ENCODE measurements at places on chromosomes 11 and 22.

GRCh38 chr11:15910761-15911160, 445.6 kb downstream of the SOX6 start:
- DNase-seq: peak; percentile 73

DNA sequence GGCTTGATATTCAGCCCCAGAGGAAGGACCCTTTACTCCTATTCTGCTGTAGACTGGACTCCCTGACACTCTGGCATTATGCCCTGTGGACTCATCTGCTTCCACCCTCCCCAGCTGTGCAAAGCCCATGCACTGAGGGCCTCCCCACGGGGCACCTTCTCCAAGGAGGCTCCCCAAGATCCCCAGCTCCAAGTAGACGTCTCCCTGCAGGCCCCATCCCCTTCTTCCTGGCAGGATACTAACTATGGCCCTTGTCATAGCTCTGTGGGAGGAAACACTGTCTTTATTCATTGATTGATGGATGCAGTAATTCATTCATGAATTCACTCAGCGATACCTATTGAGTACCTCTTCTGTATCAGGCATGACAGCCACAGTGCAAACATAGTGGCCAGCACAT, 15.3 kb upstream of the APOL6 start:
- DNase-seq: peak; percentile 53

GRCh38 chr11:95595973-95596489, 193.6 kb downstream of the FAM76B start:
- no peak for DNase-seq

GRCh38 chr11:3983101-3983500, 111.5 kb upstream of the RRM1 start:
- DNase-seq: no peak

DNA sequence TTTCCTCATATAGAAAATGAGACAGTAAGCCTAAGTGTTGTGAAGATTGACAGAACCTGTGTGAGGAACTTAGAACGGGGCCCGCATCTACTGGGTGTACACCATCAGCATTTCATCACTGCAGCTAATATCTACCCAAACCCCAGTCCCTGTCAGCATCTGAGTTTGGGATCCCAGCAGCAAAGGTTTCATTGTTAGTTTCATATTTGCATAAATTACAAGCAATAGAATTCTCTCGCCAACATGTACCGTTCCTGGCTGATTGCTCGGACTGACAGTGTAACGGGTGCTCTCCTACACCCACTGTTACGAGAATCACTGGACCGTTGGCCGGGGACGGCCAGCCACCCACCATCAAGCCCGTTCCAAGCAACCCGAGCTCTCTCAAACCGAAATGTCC, 10.4 kb upstream of the TMPRSS6 start:
- no peak for DNase-seq

DNA sequence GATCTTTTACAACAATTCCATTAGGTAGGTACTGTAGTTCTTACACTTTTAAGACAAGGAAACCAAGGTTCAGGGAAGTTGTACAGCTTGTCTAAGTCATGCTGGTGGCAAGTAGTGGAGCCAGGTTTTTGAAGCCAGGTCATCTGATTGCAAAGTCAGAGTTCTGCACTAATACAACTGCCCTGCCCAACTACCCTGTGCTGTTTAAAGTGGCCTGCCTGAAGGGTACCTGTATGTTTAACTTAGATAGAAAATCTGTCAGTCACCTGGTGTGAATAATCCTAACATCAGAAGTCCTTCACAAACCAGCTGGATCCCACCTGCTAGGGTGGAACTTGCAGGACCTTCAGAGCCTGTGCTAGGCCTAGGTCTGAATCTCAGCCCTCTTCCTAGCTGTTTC, 44.2 kb downstream of the ARFGAP2 start:
- no peak for DNase-seq

GRCh38 chr11:126840201-126840886, 160.2 kb downstream of the KIRREL3 start:
- no peak for DNase-seq

DNA sequence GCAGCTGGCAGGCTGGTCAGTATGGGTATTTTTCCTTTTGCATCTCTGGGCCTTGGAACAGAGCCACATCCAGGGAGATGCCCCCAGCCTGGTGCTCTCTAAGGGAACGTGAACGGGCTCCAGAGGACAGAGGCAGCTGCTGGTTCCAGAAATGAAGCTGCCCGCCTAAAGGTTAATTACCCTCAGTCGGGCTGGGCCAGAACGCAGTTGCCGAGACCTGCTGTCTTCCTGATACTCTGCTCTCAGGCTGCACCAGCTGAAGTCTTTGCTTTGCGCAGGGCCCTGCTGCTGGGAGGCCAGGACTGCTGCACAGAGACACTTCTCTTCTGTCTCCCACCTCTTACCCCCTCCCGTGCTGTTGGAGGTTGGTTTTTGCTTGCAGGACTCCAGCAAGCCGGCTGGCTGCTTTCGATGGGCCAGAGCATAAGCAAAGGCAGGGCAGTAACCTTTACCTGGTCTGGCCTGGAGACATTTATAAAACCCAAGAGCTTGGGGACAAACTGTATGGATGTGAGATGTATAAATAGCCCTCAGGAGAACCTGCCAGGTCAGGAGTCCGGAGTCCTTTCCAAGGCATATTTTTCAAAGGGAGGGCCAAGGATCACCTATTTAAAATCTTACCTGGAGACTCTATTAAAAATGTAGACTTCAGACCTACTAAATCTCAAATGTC, 197.1 kb downstream of the GRIK4 start:
- DNase-seq: no peak

- no peak for DNase-seq
These were observed 49.9 kb downstream of the ST3GAL4 start for GRCh38 chr11:126405374-126405773.

GRCh38 chr11:92870196-92870832, 99.1 kb upstream of the MTNR1B start:
- no peak for DNase-seq

GRCh38 chr11:104813532-104813931, 84.7 kb downstream of the CASP12 start:
- no peak for DNase-seq

GRCh38 chr11:74459584-74459983, 7.8 kb downstream of the KCNE3 start:
- DNase-seq: no peak

DNA sequence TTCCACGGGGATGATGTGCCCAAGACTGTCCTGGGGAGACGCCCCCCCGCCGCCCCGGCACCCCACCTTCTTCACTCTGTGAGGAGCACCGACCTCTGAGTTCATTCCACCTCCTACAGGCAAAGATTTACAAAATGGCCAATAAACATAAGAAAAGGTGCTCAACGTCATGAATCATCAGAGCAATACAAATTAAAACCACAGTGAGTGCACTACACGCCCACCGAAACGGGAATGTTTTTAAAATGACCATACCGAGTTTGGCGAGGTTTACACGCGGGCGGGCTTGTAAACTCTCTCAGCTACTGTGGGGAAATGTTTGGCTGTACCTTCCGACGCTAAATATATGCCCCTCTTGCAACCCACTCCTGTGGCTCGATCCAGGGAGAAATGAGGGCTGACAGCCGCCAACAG, 7.9 kb downstream of the NPTXR start:
- DNase-seq: no peak

GRCh38 chr22:45960477-45961386, 16.2 kb downstream of the WNT7B start:
- no peak for DNase-seq

DNA sequence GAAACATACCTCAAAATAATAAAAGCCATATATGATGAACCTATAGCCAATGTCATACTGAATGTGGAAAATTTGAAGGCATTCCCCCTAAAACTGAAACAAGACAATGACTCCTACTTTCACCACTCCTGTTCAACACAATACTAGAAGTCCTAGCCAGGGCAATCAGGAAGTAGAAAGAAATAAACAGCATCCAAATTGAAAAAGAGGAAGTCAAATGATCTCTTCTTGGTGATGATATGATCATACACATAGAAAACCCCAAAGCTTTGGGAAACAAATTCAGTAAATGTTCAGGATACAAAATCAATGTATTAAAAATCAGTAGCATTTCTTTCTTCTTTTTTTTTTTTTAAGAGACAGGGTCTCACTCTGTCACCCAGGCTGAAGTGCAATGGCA, 109.9 kb downstream of the DLG2 start:
- no peak for DNase-seq

GRCh38 chr22:39090426-39091064, 6.5 kb upstream of the APOBEC3H start:
- no peak for DNase-seq

- DNase-seq: no peak
These were observed 36.3 kb upstream of the APOBEC3A start for GRCh38 chr22:38921120-38921519.

DNA sequence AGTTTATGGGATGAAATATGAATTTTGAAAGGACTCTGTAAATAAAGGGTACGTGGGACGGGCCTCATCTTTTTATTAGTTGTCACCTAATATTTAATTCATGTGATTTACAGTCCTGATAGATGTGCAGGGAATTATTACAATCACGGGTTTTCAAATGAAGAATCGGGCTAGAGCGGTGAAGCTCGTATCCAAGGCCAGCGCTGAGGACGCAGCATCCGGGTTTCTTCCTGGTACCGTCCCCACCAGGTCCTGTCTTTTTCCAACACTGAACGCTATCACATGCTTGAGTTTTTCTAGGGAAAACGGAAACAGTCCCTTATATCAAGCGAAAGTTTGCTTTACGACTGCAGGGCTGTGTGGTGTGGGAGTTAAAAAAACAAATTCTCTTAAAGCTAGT, 787 bp downstream of the SMDT1 start:
- DNase-seq: peak; percentile 58

- DNase-seq: peak; percentile 59
These were observed 159.4 kb downstream of the BUD13 start for GRCh38 chr11:116613206-116613875.

- DNase-seq: no peak
These were observed 565.4 kb downstream of the ETS1 start for GRCh38 chr11:128022007-128022368.

GRCh38 chr11:13463779-13464290, 813 bp upstream of the BTBD10 start:
- no peak for DNase-seq

DNA sequence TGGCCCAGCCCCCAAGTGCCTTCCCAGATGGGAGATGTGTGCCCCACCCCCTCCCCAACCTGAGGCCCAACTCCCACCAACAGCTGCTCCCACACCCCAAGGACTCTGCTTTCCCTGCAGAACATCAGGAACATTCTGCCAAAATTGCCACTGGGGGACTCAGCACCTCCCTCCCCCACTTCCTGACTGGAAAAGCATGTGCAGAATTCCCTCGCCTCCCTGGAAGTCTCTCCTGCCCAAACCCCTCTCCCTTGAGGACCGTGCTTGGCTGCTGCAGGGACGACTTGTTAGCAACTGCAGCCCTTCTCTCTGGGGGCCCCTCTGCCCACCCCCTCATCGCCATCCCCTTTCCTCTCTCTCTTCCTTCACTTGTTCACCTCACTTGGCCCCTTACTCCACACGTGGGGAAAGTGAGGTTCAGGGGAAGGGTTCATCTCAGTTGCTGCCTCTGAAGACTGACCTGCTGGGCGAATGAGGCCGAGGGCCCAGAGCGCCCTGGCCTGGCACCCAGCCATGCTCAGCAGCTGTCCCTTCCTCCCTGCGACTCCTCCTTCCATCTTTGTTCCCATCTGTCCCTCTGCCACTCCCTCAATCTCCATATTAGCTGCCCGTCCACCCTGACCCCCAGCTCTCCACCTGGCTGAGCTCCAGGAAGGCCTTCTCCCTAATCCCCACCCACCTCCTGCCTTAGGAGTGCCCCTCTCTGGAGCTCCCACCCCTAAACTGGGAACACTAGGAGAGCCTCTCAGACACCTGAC, 105.1 kb downstream of the CHST1 start:
- no peak for DNase-seq

GRCh38 chr11:35009191-35009943, 92.9 kb downstream of the PDHX start:
- DNase-seq: no peak

GRCh38 chr11:73939096-73939495, 11.7 kb upstream of the DNAJB13 start:
- no peak for DNase-seq

GRCh38 chr11:57057561-57057960, 68.8 kb downstream of the OR5AK2 start:
- DNase-seq: no peak

DNA sequence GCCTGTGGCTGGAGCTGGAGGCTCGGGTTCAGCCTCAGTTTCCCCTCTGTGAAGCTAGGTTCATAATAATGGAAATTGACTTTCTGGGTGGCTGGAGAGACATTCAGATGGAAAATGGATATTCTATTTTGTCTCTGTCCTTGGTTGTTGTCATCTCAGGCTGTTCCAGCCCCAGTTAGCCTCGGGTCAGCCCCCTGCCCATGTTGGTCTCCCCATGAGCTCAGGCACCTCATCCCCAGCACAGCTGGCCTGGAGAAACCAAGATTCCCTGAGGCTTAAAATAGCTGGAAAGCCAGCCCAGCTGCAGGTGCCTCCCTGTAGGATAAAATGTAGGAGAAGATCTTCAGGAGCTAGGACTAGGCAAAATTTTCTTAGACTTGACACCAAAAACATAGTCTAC, 129.5 kb downstream of the MED15 start:
- DNase-seq: peak; percentile 12

Data from cardiac septum (tissue), 1 donor.